Cardiac ventricle fibroblast (primary cell): ENCODE measurements at places on chromosomes 3 and 15. TPM values are rescaled to one million over a fixed set of nuclear protein-coding genes. Genes with fewer than 3 reads are reported as not detected.

PP2D1 gene
- total RNA-seq: not detected in 2 replicates

NXPE3 gene
- total RNA-seq: 18.5 and 25.3 TPM in 2 replicates

KIF7 gene
- total RNA-seq: 27.4 and 28.3 TPM in 2 replicates

ACOX2 gene
- total RNA-seq: 21.7 and 24.2 TPM in 2 replicates

ALDH1L1 gene
- total RNA-seq: 93.4 and 96.4 TPM in 2 replicates

SNX33 gene
- 20.3 and 20.5 TPM in 2 replicates for total RNA-seq

ACTC1 gene
- total RNA-seq: not detected in 2 replicates
